Activated CD4-positive, CD25-positive, alpha-beta regulatory T cell (primary cell): ENCODE measurements at places on chromosomes 11 and 22.

DNA sequence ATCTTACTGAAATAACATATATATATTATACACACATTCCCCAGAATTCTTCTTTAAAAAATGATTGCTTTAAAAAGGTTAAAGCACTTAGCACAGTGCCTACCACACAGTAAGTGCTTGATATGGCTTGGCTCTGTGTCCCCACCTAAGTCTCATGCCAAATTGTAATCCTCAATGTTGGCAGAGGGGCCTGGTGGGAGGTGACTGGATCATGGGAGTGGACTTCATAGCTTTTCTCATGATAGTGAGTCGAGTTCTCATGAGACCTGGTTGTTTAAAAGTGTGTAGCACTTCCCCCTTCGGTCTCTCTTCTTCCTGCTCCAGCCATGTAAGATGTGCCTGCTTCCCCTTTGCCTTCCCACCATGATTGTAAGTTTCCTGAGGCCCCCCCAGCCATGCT, 6.2 kb downstream of the CRYAB start:
- no peak for DNase-seq

- no peak for DNase-seq
These were observed 10.6 kb upstream of the ARAP1 start for GRCh38 chr11:72762641-72763304.

DNA sequence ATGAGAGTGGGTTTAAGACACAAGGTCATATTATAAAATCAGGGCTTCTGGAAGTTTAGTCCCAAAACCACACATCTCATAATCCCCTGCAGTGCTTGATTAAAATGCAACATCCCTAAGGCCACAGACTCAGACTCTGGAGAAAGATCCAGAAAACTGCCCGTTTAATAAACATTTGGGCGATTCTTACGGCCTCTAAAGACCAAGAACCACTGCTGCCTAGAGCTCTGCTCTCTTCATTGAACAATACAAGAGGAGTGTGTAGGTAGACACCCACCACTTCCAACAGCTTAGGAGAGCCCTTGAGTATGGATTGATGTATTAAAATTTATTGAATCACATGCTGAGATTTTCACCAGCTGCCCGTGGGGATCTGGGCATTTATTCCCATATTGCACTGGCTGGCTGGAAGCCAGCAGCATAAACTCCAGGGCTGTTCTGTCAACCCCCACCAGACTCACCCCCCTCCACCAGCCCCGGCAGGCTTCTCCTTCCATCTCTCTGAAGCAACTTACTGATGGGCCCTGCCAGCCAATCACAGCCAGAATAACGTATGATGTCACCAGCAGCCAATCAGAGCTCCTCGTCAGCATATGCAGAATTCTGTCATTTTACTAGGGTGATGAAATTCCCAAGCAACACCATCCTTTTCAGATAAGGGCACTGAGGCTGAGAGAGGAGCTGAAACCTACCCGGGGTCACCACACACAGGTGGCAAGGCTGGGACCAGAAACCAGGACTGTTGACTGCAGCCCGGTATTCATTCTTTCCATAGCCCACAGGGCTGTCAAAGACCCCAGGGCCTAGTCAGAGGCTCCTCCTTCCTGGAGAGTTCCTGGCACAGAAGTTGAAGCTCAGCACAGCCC, 749 bp upstream of the BEST1 start:
- DNase-seq: no peak

DNA sequence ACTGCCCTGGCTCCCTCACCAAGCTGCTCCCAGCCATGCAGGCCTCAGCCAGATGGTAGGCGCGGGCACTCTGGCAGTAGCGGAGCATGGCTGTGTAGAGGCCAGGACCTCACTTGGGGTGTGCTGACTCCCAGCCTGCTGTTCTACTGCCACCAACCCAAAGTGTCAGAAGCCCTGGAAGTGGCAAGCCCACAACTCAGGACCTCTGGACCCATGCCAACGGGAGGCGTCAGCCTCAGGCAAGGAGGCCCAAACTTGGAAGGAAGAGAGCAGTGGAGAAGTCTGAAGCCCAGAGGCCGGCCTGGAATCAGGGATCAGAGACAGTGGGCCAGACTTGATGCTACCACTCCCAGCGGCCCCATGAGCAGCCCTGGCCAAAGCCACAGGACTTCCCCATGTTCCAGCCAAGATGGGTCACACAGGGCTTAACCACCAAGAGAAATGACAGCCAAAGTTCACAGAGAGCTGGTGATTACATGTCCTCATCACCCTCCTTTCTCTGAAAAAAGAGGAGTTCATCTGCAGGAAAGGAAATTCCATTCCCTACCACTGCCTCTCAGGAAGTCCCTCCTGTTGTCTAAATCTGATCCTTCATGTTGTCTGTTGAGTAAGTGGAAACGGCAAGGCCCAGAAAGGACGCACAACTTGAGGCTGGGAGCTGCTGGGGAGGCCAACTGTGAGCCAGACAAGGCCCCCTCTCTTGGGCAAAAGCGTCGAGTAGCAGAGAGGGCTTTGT, 4.4 kb downstream of the ARRB1 start:
- DNase-seq: no peak

- DNase-seq: no peak
These were observed 45.8 kb downstream of the SCGB1A1 start for GRCh38 chr11:62464655-62465054.

DNA sequence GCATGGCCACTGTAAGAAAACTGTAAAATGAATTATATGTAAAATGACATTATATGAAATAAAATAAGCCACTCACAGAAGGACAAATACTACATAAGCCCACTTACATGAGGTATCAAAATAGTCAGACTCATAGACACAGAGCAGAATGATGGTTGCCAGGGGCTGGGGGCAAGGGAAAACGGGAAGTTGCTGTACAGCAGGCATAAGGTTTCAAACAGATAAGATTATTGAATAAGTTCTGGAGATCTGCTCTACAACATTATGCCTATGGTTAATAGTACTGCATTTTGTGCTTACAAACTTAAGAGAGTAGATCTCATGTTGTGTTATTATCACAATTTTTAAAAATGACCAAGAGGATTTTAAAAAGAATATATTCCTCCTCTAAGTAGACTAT, 32.7 kb upstream of the HEPHL1 start:
- DNase-seq: no peak

- no peak for DNase-seq
These were observed 27.2 kb upstream of the KIRREL3 start for GRCh38 chr11:127027789-127028188.

- no peak for DNase-seq
These were observed 215.7 kb downstream of the CSNK2A3 start for GRCh38 chr11:11137339-11137738.

GRCh38 chr11:19918302-19919049, 205.8 kb downstream of the NAV2 start:
- DNase-seq: no peak

DNA sequence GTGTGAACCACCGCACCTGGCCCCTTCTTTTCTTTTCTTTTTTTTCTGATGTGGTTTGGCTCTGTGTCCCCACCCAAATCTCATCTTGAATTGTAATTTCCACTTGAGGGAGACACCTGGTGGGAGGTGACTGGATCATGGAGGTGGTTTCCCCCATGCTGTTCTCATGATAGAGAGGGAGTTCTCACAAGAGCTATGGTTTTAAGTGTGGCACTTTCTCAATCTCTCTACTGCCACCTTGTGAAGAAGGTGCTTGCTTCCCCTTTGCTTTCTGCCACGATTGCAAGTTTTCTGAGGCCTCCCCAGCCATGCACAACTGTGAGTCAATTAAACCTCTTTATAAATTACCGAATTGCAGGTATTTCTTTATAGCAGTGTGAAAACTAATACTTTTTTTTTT, 4.9 kb upstream of the TCN2 start:
- DNase-seq: no peak

DNA sequence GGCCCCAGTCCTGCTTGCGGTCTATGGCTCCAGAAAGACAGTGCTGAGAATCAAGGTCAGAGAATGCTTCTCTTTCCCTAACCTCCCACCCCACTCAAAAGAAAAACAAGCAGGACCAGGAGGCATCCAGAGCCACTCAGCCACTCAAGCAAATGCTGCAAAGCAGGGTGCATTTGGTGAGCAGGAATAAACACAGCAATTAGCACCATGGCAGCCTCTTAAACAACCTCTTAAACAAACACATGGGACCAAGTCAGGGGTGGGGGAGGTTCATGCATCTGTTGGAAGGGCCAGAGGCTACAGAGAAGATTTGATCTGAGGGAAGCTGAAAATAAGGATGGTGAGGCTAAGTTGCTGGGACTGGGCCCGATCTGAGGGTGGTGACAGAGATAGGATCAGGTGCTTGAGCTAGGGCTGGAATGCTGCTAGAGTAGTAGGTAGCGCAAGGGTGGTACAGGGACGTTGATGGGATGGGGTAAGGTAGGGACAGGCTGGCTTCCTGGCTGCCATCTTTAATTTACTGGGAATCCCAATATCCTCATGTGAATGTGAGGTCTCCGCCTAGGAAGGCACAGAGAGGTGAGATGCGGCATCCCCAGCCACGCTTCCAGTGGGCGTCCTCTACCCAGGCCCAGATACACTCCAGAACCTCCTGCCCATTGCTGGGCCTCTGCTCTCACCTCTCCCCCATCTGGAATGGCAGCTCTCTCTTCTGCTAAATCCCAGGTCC, 26.6 kb upstream of the LMO1 start:
- DNase-seq: no peak

- DNase-seq: no peak
These were observed 98.2 kb downstream of the GGTLC2 start for GRCh38 chr22:22742641-22743040.

- no peak for DNase-seq
These were observed 75.1 kb downstream of the RAB38 start for GRCh38 chr11:88100151-88100550.

GRCh38 chr22:32874976-32875375, 73.5 kb downstream of the TIMP3 start:
- DNase-seq: no peak

DNA sequence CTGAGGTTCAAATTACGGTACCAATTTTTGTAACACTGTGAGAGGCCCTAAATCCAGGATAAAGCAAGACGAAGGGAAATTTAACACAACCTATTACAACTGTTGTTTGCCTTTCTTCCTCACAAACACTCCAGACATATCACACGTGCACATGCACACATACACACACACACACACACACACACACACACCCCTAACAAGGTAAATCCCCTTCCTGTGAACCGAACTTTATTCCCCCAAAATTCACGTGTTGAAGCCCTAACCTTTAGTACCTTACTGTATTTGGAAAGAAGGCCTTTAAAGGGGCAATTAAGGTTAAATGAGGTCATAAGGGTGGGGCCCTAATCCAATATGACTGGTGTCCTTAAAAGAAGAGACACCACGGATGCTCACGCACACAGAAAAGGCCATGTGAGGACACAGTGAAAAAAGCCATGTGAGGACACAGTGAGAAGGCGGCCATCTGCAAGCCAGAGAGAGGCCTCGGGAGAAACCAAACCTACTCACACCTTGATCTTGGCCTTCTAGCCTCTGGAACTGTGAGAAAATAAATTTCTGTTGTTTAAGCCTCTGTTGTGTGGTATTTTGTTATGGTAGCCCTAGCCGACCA, 1.8 kb downstream of the SERGEF start:
- no peak for DNase-seq

- DNase-seq: no peak
These were observed 36.2 kb downstream of the PISD start for GRCh38 chr22:31625661-31626426.

- no peak for DNase-seq
These were observed at the start of gene CARD18 for GRCh38 chr11:105139669-105140068. TSS of gene CARD18 (minus strand) at chr11:105139769. CDS start at chr11:105139726, 43 bp downstream.

- DNase-seq: no peak
These were observed 92.0 kb upstream of the DDI1 start for GRCh38 chr11:103944251-103944940.

DNA sequence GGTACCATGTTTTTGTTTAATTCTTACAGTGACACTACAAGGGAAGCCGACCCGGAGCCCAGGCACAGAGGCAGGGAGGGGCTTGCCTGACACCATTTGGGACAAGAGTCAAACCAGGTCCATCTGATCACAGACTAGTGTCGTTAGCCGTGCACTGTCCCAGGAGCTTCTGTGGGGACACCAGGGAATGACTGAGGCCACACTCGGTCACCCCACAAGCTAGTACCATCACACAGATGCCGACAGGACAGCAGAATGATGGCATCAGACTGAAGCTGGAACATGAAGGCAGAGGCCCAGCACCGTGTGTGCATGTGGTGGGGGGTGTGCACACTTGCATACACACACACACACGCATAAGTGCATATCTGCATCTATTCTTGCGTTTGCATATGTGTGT, 61.5 kb upstream of the NECTIN1 start:
- DNase-seq: no peak

GRCh38 chr11:67441098-67441563, 2.1 kb downstream of the CORO1B start:
- no peak for DNase-seq

DNA sequence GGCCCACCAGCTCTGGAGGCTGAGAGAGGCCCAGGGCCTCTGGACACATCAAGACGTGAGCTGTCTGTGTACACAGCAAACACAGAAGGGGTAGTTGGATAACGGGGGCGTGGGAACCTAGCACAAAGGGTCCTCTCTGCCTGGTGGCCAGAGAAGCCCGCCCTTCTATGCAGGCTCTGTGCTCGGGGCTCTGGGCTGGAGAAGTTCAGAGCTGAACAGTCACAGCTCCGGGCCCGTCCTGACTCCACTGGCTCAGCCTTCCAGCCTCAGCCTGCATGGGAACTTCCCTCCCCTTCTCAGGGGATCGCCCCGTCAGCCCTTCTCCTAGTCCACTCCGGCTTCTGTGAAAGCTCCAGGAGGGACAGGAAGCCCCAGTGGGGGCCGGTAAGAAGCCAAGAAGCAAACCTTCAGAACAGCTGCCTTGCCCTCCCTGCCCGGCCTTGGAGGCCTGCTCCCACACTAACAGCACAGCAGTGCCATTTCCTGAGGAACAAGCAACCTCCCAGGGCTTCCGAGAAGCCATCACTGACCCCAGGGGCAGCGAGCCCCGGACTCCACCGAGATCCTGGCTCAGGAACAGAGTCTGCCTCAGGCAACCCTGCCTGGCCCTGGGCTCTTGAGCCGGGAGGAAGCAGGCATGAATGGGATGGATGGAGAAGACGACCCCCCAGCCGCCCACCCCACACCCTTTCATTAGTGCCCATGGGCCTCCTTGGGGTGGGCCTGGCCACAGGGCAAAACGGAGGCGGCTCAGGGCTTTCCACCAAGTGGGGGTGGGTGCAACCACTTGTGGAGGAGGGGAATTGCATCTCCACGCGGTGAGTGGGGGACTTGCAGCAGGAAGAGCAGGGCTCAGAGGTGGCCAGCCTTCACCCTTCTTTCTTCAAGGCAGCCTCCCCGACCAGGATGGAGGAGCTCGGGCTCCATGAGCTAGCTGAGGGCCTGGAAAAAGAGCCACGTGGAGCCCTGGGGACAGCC, 119.8 kb downstream of the ST3GAL4 start:
- no peak for DNase-seq
